ENCODE measurements at places on chromosomes 3 and 15.

DNA sequence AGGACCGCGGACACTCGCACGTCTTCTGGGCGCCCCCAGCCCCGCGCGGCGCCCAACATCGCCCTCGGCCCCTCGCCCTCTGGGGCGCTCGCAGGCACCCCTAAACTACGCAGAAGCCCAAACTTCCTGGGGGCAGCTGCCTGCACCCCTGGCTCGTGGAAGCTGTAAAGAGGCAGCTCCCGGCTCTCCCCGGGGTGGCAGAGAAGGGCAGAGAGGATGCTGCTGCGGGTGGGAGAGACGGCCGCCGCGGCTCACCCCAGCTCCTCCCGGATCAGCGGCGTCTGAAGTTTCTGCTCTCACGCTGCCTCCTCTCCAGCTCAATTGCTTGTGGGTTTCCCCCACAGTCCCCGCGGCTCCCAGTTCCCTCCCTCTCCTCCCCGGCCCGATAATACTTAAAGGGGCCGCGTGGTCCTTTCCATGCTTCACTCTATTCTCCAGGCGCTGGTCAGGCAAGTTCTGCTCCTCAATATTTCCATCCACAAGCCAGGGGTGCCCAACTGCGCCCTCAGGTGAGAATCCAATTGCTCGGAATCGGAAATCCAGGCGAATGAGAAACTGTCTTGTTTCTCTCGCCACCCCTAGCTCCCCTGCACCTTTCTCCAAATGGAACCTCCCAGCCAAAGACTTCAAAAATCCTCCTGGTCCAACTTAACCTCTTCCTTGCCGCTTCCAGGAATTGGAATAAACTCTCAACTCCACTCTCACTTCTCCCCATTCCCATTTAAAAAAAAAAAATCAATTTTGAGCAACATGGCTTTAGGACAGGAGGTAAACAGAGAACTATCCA is 748.5 kb downstream of the ROBO1 start:
- peak; percentile 81 for DNase-seq

DNA sequence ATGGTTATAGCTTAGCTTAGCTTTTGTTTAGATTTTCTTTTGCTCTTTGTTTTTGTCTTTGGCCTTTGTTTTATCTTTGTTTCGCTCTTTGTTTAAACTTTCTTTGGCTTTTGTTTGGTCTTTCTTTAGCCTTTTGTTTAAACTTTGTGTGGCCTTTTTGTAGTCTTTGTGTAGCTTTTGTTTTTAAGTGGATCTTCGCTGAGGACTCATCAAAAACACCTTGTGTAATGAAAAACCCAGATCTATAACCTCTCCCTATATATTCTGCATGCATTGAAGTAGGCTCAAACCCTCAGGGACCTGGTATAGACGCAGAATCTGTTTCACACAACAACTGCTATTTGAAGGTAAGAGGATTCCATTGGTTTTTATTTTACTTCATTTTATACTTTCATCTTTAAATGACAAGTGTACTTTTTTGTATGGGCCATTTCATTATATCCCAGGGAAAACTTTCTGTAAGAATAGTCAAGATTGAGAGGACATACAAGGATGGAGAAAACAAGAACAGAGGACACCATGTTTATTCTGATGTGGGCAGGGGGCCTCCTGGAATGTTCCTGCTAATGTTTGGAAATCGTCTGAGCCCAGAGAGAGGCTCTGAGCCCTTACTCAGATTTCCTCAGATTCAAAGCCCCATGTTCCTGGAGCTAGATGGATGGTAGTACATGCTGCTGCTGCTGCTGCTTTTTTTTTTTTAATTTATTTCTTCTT is at the start of gene MOBP:
Gene MOBP (plus strand): TSS at position 287 of the 714 bp plus-strand sequence. CDS start 34,390 bp downstream, outside the sequence.
- no peak for DNase-seq

DNA sequence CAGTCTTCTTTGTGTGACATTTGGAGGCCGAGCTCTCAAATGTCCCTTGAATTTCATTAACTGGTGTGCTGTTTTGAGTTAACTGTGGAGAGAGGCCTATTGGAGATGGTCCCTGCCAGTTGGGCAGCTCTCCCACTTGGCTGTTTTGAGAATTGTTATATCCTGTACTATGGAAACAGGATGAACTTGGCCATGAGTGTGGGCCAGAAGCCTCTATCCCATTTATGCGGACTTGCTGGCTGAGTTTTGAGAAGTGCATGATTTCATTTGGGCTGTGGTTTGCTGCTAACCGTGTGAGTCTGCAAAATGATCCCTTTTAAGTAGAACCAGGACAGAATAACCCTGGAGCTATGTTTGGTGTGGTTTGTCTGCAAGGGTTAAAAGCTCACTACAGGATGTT is 366.0 kb downstream of the PTPRG start:
- DNase-seq = no peak

DNA sequence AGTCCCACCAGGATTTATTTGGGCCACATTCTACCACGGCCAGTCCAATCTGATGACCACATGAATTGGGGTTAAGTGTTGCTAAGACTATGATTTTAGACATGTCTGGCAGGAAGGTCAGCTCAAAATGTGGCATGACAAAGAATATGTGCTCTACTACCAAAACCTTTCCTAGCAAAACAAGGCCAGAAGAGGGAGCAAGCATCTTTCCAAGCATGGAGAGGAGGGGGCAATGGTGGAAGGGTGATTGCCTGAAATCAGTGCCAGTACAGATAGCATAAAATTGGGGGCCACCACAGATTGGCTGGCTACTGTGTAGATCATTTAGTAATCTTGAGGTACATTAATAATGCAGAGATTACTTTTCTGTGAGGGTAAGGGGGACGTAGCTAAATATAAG is 43.2 kb downstream of the TMEM39A start:
- no peak for DNase-seq

- DNase-seq = no peak
Measured at GRCh38 chr3:61184956-61185355, 66.3 kb downstream of the FHIT start.

GRCh38 chr3:131338948-131339640 is 42.5 kb upstream of the NUDT16 start:
- DNase-seq = no peak

- no peak for DNase-seq
Measured at GRCh38 chr3:167228135-167228534, 152.0 kb downstream of the ZBBX start.

GRCh38 chr15:37032091-37032775 is 68.1 kb downstream of the MEIS2 start:
- no peak for DNase-seq

DNA sequence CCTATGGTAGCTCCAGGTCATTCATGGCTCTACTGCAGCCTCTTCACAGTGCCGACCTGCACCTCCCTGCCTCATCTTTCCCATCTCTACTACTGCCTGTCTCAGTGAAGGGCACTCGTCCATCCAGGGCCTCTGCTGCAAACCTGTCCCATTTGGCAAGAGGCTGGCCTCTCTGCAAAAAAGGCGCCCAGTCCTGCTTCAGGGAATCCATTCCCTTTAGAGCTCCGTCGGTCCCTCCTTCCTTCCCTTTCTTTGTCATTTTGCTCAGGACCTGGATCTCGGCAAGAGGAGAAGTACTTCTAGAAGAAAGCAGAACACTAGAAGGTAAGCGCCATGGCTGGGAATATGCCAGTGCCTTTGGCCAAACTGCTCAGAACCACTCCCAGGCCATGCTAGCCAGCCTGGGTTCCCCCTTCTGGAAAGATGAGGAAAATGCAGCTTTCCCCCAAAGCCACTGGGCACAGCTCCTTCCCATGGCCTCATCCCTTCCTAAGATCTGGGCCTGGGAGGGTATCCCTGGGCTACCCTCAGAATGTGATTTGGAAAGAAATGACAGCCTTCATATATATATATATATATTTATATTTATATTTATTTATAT is 6.4 kb upstream of the ISL2 start:
- no peak for DNase-seq

DNA sequence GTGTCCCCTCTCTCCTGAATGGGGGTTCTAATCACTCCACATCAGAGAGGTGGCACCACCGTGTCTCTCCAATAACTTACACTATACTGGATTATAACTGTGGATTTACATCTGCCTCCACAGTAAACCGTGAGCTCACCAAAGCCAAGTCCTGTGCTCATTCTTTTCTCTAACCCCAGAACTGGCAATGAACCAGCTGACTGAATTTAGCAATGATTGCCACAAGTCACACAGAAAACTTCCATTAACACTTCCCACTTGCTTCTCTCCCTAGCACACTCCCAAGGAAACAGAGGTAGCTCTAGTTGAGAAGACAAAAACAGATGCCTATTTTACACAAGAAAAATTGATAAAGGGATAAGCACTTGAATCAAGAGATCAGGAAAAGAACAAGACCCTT is 361.3 kb downstream of the ULK4 start:
- no peak for DNase-seq

DNA sequence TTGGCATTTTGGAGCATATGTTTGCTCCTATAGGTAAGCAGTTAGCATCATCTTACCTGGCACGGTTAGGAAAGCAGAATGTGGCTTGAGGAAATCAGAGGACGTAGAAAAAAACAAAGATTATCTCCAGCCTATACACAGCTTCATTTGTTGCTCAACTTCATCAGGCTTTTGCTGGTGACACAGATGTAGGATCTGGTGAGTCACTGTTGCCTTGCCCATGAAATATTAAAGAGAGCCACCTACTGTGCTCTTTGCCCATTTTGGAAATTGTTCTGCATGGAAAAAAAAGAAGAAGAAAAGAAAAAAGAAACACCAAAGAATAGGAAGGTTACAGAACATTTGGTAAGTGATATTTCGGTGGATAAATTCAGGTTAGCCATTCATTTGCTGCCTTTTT is 3.8 kb downstream of the IL1RAP start:
- no peak for DNase-seq
